ENCODE measurements at places on chromosomes 16 and 17.

GRCh38 chr17:71286625-71287024 lies 834.2 kb upstream of the SOX9 start:
- no peak for DNase-seq

GRCh38 chr16:67429053-67429798 lies 1.7 kb upstream of the HSD11B2 start:
- DNase-seq = no peak

DNA sequence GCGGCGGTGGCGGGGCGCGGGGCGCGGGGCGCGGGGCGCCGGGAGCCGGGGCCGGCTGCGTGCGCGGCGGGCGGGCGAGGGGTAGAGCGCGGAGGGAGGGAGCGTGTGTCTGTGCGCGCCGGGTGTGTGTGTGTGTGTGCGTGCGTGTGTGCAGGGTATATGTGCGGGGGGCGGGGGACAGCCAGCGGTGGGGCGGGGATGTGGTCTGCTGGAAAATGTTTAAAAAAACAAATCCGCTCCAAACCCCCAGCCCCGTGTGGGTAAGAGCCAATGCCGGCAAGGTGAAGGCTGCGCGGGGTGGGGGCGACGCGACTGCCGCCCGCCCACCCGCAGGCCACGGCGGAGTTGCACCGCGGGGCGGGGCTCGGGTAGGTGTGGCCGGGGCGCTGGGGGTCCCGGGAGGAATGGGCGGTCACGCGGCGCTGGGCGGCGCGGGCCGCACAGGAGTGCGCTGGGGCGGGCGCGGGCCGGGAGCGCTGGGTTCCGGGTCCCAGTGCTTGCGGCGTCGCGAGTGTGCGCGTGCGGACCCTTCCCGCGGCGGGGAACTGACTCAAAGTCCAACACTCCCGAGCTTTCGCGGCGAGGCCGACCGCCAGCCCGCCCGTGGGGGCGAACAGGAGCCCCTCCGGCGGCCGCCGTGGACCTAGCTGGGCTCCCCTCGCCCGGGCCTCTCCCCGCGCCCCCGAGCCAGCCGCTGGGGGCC lies at the start of gene CYGB:
TSS of gene CYGB (minus strand) at position 132 of the 703 bp plus-strand sequence. CDS start 167 bp downstream, outside the sequence.
- no peak for DNase-seq

- DNase-seq = no peak
Measured at GRCh38 chr16:68257906-68258800, 6.2 kb upstream of the SLC7A6 start.

DNA sequence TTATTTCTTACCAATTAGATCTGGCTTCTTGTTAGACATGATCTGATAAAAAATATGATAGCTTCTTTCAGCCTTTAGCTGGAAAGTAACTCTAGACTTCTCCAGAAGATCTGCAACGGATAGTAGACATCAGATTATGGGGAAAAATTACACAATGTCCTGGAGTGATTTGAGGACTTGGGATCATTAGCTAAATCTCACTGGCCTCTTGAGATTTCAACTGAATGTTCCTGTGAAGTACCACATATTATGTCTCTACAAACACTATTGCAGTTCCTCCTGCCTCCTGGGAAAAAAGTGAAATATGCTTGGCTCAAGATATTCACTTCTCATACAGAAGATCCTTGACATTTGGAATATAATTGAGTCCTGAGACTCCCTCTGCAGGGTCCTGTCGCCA lies 5.5 kb downstream of the MYH1 start:
- no peak for DNase-seq

- DNase-seq = peak; percentile 70
Measured at GRCh38 chr17:82277851-82278250, 4.4 kb upstream of the CSNK1D start.

GRCh38 chr17:73170324-73170723 lies 5.5 kb downstream of the SSTR2 start:
- no peak for DNase-seq

DNA sequence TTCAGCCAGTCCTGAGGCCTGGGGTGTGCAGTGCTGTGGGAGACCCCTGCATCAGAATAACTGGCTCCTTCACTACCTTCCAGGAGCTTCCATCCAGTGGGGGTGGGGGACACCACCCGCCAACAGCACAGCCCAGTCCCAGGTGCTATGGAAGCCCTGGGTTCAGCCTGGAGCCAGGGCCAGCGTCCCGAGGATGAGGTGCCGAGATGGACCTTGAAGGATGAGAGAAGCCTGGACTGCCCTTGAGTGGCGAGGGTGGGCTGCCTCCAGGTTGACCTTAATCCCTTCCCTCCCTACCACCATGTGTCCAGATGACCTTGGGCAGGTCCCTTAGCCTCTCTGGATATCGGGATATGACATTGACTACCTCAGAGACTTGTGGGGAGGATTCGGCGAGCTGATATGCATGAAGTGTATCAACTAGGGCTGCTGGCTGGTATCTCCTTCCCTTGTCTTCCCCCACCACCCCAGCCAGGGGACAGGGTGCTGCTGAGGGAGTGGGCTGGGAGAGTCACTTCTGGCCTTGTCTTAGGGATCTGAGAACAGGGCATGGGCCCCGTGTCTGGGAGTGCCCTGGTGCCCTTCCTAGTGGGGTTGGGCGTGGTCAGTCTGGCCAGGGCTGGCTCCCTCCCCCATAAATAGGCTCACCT lies 14.2 kb upstream of the LASP1NB start:
- DNase-seq = no peak

DNA sequence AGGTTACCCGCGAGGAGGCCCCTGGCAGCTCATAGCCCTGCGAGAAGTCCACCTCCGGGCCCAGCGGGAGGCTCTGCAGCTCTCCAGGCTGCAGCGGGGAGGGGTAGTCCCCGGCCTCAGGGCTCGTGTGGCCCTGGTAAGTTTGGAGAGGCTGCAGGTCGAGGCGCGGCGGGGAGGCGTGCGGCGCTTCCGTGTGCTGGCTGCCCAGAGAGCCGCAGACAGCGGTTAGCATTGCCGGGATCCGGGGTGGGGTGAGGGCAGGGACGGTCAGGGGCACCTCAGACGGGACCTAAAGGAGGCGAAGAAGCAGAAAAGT lies 2.8 kb downstream of the SP6 start:
- DNase-seq = no peak

DNA sequence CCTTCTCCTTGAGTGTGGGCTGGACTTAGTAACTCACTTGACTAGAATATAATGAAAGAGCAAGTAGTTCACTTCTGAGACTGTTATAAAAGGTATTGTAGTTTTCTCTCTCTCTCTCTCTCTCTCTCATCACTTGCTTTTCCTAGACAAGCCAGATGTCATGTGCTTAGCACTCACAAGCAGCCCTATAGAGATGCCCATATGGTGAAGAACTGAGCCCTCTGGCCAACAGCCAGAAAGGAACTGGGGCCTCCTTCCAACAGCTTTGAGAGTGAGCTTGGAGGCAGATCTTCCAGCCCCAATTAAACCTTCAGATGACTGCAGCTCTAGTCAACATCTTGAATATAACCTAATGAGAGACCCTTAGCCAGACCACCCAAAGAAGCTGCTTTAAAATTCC lies 440.5 kb downstream of the GRIN2A start:
- no peak for DNase-seq

- peak; percentile 12 for DNase-seq
Measured at GRCh38 chr17:48505788-48506187, 25.0 kb downstream of the HOXB1 start.

DNA sequence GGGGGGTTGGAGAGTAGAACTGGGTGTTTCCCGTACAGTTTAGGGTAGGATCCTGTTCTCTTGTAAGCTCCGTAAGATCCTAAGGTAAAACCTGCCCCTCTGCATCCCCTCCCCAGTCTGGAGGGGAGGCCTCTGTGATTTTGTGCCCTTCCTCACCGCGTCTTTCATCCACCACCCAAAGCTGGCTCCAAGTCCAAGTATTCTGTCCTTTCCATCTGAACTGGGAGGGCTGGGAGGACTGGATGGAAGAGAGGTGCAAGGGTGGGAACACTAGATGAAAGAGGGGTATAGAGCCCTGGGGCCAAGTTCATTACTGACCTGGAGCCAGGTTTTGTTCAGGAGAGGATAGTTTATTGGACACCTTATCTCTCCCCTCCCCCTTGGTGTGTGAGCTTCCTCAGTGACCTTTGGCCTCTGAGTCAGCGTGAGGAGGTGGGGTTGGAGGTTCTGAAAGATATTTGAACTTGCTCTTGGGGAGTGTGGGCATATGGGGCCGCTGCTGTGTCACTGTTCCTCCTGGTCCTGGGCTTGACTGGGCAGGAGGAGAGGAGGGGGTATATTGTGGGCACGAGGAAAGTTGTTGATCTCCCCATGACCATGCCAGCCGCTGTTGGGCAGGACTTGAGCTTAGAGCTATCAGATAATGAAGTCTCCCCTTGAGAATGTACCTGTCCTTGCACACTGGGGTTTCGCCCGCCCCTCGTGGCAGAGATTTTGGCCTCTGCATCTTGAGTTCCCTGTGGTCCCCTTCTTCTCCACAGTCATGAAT lies 1.6 kb downstream of the LASP1 start:
- peak; percentile 44 for DNase-seq

GRCh38 chr16:1362807-1363206 lies 11.1 kb downstream of the GNPTG start:
- DNase-seq = no peak

- DNase-seq = no peak
Measured at GRCh38 chr16:68074850-68075555, 10.2 kb upstream of the NFATC3 start.

DNA sequence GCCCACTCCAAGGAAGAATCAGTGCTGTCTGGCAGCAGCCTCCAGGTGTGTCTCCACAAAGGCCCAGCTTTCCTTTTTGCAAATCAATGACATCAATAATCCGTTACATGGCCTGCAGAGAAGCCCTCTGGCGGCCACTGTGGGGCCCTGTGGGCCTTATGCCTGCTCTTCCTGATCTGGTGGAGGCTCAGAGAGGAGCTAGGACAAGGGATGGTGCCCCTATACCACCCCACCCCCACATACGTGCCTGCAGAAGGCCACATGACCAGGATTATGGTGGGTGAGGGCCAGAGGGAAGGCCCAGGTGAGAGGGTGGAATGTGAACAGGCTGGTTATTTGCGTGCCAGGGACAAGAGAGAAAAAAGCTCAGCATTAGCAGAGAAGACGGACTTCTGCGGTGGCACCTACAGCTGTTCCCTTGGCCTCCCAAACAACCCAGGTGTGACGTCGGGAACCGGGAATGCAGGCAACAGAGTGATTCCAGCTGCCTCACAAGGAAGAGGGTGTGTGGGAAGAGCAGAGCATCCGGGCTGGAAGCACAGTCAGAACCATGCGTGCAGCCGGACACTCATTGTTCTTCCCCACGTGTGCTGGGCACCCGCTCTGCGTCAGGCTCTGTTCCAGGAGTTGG lies 22.5 kb downstream of the EIF4A3 start:
- DNase-seq = no peak

DNA sequence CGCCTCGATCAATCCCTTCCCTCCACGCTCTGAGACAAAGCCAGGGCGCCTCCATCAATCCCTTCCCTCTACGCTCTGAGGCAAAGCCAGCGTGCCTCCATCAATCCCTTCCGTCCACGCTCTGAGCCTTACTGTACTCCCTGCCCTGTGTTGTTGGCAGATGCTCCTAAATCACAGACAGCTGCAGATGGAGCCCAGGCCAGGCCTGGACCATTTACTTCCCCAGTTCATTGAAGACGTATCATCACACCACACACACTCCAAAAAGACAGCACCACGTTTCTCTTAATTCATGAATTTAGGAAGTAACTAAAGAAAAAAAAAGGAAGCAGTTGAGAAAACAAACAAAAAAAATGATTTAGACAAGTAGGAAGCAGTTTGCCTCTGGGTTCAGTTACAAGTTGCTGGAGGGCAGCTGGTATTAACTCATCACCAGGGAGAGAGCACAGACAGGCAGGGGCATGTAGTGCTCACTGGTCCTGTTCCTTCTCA lies 7.4 kb upstream of the CD300LD start:
- peak; percentile 58 for DNase-seq

DNA sequence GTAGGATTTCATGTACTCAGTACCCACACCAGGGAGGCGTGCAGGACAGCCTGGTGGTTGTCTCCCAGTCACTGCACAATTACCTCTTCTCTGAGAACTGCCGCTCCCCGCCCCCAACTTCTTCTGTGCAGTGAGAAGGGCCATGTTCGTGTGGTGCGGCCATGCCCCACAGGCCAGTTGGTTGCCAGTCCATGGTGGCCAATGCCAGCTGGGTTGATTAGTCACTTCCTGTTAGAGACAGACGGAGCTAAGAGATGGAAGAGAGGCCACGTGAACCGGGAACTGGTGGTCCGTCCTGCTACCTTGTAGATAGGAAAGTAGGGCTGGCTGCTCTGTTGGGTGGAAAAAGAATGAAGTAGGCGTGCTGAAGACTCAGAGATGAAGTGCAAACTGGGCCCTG lies 206.5 kb downstream of the ABCC12 start:
- no peak for DNase-seq

- no peak for DNase-seq
Measured at GRCh38 chr17:2011411-2012371, 13.4 kb downstream of the RTN4RL1 start.

DNA sequence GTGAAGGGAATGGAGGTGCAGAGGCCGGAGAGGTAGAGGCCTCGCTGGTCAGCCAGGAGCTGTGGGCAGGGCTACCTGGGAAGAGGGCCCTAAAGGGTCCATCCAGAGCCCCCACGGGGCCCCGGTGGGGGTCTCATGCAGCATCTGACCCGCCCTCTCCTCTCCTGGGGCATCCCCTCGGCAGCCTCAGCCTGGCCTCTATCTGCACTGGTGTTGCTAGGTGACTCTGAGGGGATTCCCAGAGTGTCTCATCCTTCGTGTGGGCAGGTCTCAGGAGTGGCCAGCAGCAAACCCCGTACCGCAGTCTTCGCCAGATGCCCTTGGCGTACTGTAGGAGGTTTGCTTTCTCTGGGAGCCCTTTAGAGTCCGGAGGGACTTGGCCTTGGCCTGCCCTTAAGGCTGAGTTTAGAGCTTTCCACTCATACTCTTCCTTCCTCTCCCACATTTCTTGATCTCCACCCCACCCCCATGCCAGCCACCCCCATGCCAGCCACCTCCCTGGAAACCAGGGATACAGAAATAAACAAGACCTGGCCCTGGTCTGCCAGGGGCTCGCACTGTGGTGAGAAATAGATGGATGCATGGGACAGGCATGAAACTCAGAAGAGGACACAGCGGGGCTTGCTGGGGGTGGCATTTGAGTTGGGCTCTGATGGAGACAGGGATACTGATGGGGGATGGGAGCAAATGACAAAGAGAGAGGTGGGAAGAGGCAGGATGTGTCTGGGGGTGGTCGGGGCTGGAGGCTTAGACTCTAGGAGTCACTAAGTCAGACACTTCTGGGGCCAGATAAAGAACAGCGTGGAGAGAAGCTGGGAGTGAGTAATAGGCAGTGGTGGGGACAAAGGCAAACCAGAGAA lies 9.9 kb downstream of the SLC5A10 start:
- DNase-seq = no peak

All from pons (tissue), 1 donor.